SJCRH30 (cell line): ENCODE measurements at places on chromosomes 6 and 20.

DNA sequence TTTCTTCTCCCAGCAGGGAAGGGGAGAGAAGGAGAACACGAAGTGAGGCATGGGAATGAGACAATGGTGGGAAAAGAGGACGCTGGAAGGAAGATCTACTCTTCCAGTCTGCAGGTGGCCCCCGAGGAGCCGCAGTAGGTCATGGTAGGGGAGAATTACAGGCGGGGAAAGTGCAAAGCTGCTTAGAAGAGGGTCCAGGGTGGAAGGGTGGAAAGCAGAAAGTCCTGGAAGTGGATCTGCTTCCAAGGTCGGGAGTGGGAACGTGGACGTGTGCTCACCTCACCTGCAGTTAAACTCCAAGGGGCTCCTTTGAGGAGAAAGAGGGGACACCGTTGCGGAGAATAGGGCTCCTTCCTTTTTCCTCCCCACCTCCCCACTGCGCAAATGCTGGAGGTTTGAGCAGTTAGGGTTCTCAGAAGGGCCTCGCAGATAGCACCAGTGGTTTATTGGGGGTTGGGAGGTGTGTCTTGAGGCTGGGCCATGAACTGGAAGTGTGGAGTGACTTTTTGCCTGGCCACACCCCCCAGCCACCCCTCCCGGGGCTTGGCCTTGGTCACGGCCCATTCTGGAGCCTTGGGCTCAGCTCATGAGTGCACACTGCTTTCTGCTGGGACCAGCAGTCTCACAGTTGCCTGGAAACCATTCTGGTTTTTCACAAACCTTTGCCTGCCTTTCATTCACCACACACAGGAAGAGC, 100.4 kb upstream of the MLN start:
- no peak for DNase-seq

DNA sequence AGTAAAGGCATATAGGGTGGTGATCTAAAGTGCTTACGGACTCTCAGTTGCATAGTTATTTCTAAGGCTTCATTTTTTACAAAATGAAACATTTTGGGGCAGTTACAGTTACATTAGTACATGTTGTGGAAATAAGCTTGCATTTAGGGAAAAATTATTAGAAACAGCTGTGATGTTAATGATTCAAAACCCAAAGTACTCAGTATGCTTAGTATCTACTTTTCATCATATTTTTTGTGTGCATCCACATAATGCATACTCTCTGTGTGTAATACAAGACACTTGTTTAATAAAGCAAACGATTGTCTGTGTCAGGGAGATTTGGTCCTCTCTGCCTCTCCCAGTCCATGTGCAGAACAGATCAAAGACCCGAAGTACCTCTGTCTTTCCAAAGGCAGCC, 11.4 kb upstream of the TBX18 start:
- DNase-seq: no peak

DNA sequence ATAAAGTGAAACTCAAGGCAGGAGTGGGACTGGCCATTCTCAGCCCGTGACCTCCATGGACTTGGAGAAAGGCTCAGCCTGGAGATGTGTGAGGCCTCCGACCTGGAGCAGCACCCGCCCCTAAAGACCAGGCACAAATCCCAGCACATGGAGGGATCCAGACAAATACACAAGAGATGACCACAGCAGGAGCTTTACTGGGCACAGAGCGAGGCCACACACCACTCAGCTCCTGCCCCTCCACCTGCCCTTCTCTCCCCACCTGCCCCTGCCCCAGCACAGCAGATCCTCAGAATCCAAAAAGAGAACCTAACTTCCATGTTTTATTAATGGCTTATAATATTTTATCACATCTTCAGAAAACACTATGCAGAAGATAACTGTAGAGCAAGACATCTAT, 20.4 kb upstream of the MICB start:
- DNase-seq: no peak

GRCh38 chr20:8255945-8256632, 124.0 kb downstream of the PLCB1 start:
- peak; percentile 85 for DNase-seq

- no peak for DNase-seq
These were observed 351.2 kb downstream of the CD83 start for GRCh38 chr6:14468647-14469321.

DNA sequence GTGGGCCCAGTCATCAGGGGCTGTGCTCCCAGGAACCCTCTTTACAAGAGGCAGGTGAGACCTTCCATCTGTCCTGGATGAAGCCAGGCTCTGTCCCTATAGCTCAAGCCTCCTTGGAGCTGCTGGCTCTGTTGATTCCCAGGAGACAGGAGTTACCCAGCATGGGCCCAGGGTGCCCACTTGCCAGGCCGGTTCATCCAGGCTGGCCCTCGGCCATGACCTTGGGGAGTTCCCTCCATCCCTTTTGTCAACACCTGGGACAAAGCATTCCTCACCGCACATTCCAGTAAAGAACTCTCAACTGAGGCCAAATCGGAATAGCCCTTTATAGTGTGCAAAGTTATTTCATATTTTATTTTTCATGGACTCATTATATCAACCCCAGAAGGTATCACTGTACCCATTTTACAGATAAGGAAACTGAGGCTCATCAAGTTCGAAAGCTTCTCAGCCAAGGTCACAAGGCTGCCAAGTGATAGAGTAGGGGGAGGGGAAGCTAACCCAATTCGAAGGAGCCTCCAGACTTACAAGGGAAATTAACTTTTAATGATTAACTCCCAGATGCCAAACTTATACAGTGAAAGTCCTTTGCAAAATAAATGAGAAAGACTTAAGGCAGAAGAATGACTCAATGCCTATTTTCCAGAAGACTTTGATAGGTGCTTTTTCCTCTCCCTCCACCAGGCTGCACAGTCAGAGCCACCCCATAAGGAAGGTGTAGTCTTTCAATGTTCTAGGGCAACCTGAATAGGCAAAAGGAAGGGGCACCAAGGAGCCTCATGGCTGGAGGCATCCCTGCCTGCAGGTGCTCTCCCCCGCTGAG, 18.5 kb downstream of the SDC4 start:
- no peak for DNase-seq

DNA sequence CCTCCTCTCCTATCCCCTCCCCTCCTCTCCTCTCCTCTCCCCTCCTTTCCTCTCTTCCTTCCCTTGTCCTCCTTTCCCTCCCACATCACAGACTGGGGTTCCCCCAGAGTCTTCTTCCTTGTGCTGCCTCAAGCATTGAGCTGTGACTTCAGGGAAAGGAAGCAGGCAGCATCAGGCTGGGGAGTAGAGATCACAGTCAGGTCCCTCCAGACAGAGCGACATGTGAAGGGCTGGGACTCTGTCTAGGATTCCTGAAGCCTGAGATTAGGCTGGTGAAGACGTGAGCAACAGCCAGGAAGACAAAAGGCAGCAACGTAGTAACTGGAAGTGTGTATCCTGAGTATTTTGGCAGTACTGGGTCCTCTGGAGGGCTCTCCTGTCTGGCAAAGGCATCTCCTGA, 265.4 kb upstream of the SUPT3H start:
- no peak for DNase-seq

DNA sequence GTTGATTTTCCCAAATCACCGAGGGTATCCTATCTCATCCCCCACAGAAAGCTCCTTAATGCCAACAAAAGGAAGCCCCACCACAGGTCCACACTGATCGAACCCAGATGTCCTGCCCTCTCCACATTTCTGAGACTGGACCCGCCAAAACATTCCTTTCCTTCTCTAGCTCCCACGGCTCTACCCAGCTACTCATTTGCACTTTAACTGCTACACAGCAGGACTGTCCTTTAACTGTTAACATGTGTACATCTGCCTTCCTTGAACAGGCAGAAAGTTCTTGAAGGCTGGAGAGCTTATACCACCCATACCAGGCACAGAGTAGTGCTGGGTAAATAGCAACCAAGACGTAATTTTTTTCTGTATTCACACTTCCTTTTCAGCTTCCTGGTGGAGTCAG, 68.6 kb downstream of the TRMT6 start:
- no peak for DNase-seq

DNA sequence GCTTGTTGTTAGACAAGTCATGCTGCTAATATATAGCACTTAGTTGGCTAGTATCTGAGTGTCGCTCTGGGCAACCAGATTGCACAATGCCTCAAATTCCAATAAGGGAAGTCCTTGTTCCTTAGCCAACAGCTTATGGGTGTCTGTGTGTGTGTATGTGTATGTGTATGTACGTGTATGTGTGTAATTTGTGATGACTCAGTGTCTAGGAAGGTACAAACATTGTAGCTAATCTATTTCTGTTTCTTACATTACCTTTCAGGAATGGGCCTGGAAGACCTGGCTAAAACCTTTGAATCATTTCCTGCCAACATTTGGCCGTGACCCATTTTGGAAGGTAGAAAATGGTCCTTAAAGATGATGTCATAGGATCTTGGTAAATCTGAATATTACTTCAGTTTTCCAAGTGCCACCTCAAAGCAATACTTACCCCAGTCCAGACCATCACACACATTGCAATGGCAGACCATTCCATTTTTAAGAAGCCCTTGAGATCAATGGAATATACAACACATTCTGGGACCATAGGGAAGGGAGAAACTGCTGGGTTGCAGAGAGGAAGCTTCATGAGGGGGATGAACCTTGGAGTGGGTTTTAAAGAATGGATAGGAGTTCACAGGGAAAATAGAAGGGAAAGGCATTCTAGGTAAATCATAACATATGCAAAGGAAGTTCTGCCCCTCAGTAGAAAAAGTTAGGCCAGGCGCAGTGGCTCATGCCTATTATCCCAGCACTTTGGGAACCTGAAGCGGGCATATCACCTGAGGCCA, 25.1 kb downstream of the NEDD9 start:
- DNase-seq: no peak

DNA sequence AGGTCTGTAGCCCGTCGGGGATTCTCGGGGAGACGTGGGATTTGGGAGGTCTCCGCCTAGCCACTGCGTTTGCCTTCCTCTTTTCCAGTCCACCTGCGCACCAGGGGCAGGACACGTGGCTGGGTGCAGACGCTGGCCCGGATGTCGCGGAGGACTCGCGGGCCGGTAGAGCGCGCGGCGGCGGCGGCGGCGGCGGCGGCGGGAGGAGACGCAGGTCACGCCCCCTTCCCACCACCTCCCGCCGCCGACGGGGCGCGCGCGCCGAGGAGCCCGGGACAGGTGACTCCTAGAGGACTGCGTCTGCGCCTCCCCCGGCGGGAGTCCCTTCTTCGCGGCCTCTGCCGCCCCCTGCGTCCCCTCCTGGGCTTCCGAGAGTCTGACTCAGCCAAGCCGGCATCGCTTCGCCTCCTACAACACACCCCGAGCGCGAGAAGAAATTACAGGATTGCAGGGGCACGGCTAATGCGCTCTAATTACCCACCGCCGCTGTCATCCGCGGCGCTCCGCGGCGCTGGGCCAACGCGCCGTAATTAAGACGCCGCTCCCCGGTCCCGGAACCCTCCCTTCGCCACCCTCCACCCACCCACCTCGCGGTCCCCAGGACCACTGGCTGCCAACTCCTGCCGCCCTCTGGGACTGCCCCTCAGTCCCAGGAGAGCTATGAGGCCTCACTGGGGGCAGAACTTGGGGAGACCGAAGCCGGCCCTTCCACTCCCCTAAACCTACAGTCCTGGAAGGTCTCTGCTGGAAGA, 124.5 kb downstream of the MRPL14 start:
- no peak for DNase-seq

DNA sequence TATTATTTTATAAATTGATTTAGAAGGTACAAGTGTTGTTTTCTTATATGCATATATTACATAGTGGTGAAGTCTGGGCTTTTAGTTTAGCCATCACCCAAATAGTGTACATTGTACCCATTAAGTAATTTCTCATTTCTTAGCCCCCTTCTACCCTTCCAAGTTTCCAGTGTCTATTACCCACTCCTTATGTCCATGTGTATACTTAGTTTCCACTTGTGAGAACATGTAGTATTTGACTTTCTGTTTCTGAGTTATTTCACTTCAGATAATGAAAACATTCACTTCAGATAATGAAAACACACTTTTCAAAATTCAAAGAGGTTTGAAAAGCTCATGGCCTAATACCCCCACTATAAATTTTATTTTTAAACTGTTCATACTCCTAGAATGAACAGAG, 14.5 kb downstream of the DEFB125 start:
- no peak for DNase-seq

GRCh38 chr6:170112583-170112860, 178.4 kb downstream of the DLL1 start:
- no peak for DNase-seq

GRCh38 chr6:27332692-27333641, 20.9 kb upstream of the POM121L2 start:
- peak; percentile 56 for DNase-seq

- DNase-seq: no peak
These were observed 181.3 kb upstream of the GMDS start for GRCh38 chr6:2426561-2427340.

DNA sequence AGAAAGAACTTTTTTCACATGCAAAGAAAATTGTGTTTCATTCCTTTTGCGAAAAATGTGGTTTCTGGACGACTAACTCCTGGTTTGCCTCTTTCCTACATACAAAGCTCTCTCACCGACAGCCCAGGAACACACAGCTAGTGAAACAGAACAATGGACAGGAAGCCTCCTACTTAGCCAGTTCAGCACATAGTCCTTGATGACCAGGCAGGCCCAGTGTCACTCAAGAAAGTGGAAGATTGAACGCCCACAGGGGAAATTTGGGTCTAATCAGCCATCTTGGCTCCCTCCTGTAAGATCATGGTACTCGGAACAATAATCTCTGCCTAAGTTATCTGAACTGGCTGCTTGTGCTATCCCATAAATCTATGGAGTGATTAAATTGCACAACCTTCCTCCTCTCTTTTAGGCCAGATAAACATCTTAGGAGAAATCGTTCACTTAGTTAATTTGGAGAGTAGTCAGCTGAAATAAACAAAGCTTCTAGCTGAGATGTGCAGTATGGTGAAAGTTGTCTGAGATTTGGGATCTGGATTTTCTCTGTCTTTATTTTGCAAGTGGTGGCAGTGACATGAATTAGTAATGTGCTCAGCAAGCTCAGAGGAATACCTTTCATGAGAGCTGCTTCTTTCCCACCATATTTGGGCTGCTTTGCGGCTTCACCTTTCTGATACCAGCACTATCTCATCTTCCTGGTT, 147.0 kb downstream of the MTFR2 start:
- DNase-seq: no peak

- DNase-seq: no peak
These were observed 29.2 kb downstream of the ID4 start for GRCh38 chr6:19866173-19866984.

DNA sequence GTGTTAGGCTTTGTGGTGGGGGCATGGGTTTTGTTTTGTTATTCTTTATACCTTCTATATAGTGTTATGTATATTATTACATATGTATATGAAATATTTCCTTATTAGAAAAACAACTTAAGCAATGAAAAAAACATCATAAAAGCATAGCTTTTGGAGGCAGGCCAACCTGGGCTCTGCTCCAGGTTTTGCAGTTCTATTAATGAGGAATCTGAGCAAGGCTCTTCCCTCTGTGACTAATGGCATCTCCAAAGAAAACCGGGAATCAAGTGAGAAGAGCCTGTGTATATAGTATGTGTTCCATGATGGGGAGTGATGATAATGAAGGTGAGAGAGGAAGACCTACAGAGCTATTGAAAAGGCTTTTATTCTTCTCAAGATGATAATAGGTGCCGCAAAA, 291.1 kb downstream of the CLIC5 start:
- peak; percentile 42 for DNase-seq

GRCh38 chr6:153031335-153031955, 28.9 kb upstream of the MTRF1L start:
- DNase-seq: no peak
